Epithelial cell of proximal tubule (primary cell): ENCODE measurements at places on chromosomes 13 and 19.

DNA sequence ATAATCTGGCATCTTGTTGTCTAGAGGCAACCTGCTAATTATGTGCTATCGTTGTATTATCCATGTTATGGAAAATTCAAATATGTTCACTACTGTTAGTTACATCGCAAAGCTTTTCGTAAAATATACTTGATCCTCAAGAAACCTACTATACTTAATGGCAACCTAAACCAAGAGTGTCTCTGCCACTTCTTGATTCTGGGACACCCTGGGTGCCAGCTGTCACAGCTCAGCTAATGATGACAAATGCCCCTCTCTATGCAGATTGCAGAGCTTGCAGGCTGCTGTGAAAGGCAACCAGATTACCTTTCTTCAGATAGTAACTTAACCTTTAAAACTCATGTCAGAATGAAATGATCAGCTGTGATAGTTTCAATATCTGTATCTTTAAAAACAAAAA is 8.9 kb upstream of the MAB21L1 start:
- DNase-seq = no peak

DNA sequence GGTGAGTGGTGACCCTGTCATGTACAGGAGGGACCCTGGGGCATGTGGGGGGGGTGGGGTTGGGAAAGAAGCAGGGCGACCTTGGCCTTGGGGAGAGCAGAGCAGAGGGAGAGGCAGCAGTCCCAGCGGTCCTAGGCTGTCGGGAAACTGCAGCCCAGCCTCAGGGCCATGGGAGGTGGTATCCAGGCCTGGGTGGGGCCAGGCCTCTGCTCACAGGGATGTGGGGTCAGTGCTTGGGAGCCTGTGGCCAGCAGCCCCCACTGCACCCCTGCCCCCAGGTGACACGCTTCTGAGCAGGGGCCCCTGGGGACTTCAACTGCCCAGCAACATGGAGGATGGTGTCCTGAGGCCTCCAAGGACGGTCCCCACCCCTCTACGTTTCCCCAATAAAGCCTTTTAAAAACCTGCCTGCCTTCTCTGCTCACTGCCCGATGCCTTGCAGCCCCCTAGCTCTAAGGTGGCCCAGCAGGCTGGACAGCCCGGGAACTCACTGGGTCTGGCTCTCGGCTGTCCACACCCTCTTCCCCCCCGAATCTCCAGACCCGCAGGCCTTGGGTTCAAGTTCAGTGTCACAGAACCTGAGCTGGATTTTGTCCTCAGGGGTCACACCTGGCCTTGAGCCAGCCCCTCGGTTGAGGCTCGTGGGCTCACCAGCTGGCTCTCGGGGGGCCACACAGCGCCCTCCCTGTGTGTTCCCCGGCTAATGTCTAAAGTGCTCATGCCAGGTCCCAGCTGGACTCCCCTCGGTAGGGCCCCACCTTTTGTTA is 6.9 kb downstream of the PNKP start:
- DNase-seq = no peak

- DNase-seq = no peak
These were observed 37.6 kb upstream of the NANOS3 start for GRCh38 chr19:13839130-13839937.

DNA sequence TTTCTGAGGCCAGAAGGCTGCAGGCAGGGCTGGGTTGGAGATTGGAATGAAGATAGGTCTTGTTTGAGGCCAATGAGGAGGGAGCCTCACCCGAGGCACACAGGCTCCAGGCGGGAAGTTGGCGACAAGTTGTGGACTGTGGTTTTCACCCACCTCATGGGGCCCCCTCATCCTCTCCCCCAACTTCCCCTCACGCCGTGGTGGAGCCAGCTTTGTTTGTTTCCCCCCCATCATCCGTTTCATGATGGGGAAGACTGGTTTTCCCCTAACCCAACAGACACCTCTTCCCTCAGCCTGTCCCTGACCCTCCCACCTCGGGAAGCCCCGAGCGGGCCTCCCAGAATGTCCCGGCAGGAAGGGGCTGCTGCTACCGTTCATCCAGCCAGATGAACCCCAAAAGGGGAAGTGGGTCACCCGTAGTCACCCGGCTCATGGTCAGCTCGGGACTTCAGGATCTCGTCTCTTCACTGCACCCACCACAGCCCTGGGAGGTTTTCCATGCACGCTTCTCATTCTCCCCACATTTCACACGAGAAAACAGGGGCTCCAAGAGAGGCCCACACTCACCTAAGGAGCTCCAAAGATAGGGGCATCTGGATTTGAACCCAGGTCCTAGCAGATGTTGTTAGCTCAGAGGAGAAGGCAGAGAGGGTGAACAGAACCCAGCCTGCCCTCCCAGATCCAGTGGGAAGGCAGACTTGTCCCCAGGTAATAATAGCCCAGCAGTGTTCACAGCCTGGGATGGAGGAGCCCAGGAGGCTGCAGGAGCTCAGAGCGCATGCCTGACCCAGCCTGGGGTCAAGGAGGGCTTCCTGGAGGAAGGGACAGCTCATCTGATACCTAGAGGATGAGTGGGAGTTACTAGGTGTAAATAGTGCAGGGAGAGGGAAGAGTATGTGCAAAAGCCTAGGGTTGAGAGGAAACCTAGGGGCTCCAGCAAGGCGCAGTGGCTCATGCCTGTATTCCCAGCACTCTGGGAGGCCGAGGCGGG is 23.5 kb downstream of the CEACAM16 start:
- DNase-seq = no peak

DNA sequence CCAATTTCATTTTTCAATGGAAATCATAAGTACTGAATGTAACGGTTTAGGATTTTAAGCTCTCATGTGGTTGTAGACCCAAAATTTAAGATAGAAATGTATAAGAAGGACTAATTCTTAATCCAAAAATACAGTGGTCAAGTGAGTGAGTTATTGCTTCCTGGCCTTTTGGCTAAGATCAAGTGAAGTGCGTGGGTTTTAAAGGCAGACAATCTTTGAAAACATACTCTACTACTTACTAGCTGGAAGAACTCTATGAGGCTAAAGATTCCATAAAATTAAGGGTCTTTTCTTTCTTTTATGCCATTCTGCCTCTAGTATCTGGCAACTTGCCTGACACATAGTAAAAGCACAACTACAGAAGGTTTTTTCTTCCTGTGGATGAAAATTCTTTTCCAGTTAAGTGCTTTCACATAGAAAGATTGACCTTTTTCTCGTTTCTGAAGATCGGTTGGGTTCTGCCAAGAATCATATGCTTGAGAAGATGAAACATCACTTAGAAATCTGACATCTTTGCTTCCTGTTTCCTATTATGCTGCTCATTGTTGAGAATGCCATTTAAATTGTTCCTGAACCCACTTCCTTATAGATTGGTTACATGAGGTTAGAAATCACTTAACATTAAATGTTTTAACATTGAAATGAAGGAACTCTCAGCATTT is 26.4 kb upstream of the SCEL start:
- peak; percentile 74 for DNase-seq
